BJ (cell line): ENCODE measurements at places on chromosomes 12 and 14.

- no peak for DNase-seq
Observed at GRCh38 chr12:48627556-48627955, 54.5 kb downstream of the KANSL2 start.

DNA sequence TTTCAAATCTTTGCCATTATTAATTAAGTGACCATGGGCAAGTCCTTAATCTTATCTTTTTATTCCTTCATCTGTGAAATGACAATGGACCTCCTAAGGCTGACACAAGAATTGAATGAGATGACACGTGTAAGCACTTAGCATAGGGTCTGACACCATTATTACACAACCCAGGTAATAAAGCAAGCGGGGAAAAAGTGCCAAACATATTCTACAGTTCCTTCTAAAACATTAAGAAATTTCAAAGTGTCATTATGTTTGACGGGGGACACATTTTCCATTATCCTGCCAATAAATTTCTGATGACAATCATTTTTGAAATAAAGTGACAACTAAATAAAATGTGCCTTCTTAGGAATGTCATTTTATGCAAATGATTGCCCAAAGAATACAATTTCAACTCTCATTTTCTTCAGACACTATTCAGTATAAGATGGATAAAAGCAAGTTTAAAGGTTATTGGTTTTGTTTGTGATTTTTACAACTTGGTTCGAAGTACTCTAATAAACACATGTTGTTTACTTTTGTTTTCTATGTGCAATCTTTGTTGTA lies 3.0 kb downstream of the ANKS1B start:
- no peak for DNase-seq

DNA sequence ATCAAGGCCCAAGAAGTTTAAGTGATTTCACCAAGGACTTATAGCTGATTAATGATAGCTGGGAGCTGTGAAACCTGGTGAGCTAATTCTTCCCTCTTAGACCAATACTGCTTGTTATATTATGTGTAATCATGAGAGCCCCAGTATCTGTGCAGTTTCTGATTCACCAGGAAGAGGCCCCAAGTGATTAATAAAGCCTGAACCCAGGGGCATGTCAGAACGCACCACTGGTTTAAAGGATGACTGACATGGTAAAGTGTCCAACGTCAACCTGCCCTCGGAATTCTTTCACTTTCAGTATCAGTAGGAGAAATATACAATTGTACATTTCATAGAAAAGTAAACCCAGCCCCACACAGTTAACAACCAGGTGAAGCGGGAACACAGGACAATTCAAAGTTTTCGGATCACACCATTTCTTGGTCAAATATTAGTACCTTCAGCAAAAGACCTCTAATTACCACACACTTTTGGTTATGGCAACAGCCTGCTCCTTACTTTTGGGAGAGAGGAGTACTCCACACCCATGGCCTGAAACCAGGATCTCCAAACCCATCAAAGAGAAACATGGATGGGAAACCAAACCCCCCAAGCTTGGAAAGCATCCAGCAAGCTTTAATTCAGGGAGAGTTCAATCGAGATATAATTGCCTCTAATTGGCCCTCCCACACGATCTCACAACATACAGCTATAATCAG lies 28.5 kb downstream of the TMCC3 start:
- no peak for DNase-seq

DNA sequence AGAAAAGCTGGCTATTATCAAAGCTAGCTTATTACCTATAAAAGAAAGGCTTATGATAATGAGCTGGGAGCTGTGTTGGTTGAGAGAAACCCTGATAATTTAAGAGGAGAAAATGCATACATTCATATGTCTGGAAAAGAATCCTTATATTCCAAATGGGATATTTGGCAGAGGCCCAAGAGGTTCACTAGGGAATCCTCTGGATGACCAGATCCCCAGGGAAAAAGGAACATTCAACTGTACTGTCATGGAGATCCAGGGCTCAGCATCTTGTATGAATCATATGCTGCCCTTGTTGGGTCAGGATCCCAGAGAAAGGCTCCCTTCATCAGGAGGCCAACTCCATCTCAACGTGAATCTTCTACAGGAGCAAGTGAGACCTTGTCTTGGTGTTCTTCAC lies 16.6 kb upstream of the FBXO34 start:
- DNase-seq: no peak
